ENCODE measurements at places on chromosomes 2 and 18.
A peak's percentile ranks its signal among the peaks of the same experiment; 100 is the strongest.

- no peak for DNase-seq
Observed at GRCh38 chr2:207385903-207386302, 143.9 kb upstream of the CREB1 start.

- DNase-seq = no peak
Observed at GRCh38 chr2:143070704-143071103, 58.5 kb upstream of the ARHGAP15 start.

- DNase-seq = no peak
Observed at GRCh38 chr2:105611333-105611637, 133.4 kb upstream of the NCK2 start.

DNA sequence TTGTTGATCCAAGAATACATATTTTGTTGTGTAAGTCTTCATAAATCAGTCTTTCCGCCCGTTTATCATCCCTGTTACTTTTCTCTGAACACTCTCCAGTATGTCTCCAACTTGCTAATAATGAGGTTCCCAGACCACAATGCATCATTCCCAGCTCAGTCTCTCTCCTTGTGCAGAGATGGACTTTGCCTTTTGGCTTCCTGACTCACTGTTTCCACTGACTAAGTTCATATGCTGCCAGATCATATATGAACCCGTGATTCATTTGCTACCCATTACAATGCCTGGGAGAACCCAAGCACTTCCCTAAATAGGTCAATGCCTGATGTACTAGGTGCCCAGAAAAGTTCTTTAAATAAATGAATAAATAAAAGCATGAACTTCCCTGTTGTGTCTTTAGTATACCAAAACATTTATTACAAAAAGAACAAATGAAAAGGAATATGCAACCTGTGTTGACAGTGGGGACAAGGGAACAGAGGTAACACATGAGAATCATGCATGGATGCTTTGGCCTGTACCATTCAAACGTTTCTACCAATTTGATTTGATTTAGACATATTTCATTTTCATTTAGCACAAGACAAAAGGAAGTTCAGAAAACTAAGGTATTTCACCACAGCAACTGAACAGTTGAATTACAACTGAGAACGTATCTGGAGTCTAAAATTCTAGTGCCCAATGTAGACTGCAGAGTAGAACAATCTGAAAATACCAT is 215.4 kb upstream of the HNRNPA3 start:
- no peak for DNase-seq

DNA sequence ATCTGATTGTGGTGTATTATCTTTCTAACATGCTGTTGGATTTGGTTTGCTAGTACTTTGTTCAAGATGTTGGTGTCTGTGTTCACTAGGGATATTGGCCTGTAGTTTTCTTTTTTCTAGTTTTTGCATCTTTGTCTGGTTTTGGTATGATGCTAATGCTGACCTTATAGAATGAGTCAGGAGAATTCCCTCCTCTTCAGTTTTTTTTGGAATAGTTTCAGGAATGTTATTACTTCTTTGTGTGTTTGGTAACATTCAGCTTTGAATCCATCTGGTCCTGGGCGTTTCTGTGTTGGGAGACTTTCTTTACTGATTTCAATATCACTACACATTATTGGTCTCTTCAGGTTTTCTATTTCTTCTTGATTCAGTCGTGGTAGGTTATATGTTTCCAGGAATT is 124.2 kb upstream of the EPB41L5 start:
- no peak for DNase-seq

- peak; percentile 62 for DNase-seq
Observed at GRCh38 chr2:1769703-1770422, 25.5 kb upstream of the PXDN start.

DNA sequence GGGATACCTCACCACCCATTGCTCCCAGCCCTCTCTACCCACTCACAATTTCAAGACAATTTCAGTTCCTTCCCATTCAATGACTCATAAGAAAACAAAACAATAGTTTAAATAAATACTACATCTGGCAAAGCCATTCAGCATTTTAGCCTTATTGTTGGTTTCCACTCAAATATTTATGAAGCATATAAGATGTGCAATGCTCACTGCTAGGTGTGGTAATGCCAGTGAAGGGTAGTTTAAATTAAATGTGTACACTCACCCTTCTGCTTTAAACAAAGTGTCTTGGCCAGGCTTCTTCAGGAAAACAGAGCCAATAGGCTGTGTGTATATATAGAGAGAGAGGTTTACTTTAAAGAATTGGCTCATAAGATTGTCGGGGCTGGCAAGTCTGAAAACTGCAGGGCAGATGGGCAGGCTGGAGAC is 37.0 kb downstream of the INO80C start:
- DNase-seq = no peak

- no peak for DNase-seq
Observed at GRCh38 chr2:106108351-106108750, 85.8 kb downstream of the UXS1 start.

DNA sequence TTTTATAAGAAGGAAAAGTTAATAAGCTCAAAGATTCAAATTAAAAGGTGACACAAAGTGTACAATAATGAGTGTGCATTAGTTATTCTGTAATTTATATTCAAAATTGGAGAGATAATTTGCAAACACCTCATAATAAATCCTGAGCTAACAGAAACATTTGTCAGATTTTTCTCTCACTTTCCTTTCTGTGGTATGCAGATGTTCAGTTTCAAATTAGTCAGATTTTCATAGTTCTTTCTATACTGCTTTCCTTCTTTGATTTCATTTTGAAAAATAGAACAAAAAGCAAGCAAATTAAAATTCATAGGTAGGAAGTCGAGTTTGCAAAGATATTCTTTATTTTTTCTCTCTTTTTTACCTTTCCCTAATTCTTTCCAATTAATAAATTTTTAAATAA is 1420.1 kb upstream of the NXPH2 start:
- DNase-seq = no peak

DNA sequence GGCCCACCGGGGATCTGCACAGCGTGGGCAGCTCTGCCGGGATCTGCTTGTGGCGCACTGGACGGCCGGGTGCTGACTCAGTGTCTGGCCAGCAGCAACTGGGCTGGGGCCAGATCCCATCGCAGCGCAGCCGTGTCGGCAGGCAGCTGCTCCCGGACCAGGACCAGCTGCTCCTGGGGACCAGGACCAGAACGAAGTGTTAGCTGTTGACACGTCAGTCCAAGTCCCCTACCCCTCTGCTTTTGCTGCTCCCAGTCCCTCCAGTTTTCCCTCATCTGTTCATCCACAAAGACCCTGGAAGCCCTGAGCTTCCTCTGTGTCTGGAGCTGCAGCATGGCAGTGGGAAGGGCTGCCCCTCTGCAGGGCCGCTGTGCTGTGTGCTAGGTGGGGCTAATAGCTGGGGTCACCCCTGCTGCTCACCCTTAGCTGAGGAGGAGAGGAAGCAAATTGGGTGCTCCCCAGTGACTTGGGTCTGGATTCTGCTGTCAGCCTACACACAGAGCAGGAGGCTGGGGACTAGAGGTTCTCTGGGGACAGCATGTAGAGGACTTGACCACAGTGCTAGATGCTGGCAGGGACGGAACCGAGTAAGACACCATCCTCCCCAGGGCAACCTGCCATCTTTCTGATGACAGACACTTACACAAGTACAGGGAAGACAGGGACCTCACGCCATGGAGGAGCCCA is 16.9 kb upstream of the KIF1A start:
- DNase-seq = peak; percentile 79

GRCh38 chr2:53727921-53728320 is 39.7 kb upstream of the CHAC2 start:
- DNase-seq = no peak

DNA sequence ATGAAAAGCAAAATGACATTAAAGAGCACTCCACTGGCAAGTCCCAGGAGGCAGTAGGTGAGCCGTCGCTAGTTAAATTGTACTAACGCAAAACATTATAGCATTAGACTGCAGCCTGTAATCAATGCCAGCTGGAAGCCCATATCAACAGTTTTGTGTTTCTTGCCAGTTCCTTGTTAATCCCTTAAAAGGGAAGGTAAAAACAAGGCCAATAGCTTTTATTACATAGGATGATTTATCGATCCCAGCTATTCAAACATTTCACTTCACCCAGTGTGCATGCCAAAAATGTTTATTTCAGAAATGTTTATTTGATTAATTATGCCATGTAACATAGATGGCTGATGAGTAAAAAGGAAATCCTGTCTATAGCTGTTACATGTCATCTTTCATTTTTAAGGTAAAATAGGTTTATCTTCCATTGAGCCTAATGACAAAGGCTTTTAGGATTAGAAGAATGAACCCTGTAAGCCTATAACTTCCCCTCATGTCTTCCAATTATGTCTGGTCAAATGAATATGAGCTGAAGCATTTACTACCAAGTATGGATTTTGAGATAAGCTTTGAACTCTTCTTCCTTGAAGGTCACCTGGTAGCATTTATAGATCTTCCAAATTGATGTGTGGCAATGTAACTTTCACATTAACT is 591.2 kb downstream of the RNF144A start:
- no peak for DNase-seq

GRCh38 chr2:233060501-233060979 is 398 bp downstream of the INPP5D start:
- DNase-seq = no peak

DNA sequence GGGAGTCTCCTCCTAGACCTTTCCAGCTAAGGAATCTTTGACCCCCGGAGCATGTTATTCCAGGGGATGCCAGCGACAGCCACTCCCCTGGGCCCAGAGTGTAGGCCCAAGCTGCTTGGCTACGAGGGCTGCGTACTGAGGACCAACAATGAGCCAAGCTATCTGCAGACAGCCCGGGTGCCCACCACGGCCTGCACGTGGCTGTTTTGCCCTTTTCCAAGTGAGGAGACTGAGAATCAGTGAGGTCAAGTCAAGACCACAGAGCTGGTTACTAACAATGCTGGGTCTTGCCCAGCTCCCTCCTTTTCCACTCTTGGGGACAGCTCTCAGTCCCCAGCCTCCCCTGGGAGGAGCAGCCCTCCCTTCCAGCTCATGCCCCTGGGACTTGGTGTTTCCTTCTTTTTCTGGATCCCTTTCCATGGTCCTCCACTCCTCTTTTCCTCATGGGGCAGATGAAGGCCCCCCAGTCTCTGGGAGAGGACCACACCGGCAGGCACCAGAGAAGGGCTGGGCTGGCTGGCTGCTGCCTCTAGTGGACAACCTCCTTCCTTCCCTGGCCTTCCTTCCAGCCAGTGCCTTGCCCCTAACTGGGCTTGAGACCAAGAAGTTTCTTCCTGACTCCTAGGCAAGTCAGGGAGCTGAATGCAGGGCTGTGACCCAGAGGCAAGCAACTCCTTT is 550 bp upstream of the MALL start:
- DNase-seq = peak; percentile 40

GRCh38 chr2:25215948-25216679 is 47.7 kb upstream of the POMC start:
- DNase-seq = peak; percentile 91

GRCh38 chr2:105329197-105329554 is 359 bp downstream of the TGFBRAP1 start:
- DNase-seq = peak; percentile 33

DNA sequence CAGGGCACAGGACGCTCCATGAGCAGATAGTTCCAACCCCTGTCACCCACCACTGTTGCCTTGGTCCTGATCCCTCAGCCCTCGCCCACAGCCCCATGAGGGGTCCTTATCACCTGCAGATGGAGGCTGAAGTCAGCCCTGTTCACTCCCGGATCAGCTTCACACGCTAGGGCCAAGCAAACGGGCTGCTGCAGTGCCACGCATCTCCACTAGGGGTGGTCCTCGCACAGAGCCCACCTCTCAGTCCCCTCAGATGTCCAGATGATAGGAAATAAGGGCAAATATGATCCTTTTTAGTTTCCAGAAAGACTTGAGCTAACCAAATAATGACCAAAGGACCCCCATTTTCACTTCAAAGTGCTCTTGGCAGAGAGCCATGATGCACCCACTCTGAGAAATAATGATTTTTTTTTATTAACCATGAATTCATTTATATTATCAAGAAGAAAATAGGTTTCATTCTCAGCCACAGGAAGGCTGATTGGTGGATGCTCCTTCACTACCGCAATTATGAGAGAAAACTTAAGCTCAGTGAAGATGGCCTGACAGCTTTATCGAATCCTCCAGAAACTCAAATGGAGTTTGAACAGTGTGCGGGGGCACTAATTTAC is 71.9 kb upstream of the KLHL29 start:
- no peak for DNase-seq

DNA sequence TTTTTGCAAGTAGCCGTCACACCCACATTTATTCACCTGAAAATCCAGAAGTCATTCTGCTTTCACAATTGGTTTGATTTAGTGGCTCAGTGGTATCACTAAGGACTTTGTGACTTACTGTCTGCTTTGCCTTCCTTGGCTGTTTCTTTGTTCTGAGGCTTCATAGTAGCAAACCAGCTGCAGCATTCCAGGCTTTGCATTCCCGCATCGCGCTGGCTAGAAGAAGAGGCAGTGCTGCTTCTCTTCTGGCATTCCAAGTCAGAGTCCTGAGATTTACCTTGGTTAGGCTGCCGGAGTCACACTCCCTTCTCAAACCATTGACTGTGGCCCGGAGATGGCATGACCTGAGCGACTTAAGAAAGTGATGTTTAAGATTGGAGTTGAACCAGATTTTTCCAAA is 35.1 kb downstream of the MYO1B start:
- no peak for DNase-seq

- DNase-seq = no peak
Observed at GRCh38 chr18:28689588-28689987, 512.7 kb upstream of the CDH2 start.

GRCh38 chr2:173217116-173217840 is 137.4 kb upstream of the CDCA7 start:
- no peak for DNase-seq

GRCh38 chr2:60465736-60466135 is 87.7 kb downstream of the BCL11A start:
- DNase-seq = no peak

GRCh38 chr2:182581196-182581935 is 134.7 kb upstream of the DNAJC10 start:
- no peak for DNase-seq

- DNase-seq = no peak
Observed at GRCh38 chr2:169620509-169620908, 36.4 kb downstream of the PPIG start.

DNA sequence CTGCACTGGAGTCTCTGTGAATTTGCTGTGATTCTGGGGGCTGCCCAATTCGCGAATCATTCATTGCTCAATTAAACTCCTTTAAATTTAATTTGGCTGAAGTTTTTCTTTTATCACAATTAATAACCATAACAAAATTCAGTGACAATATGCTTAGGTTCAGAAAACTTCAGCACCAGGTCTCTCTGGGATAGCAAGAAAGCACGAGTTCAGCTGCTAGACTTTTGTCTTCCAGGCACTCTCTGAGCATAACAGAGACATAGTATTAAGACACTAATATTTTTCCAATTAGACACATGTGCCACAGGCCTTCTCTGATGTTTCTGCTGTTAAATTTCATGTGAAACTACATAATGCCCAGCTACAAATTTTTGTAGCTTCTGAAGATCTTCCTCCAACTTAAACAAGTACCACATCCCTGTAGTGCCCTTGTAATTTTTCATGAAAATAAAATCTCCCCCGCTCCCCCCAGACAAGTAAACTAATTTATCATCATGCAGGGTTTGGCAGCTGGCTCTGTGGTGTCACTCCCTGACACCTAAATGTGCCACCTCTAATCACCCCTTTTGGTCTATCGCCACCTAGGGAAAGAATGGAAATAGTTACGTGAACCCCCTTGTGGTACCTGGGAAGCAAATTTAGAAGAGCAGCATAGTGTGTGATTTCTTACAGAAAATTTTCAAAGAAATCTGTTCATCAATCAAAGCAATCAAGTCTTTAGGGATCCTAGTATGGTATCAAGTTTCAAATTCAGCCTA is 94.1 kb downstream of the CSRNP3 start:
- DNase-seq = no peak

- no peak for DNase-seq
Observed at GRCh38 chr2:233030-233429, 30.8 kb downstream of the SH3YL1 start.
